ENCODE measurements at places on chromosomes 12 and 14.

DNA sequence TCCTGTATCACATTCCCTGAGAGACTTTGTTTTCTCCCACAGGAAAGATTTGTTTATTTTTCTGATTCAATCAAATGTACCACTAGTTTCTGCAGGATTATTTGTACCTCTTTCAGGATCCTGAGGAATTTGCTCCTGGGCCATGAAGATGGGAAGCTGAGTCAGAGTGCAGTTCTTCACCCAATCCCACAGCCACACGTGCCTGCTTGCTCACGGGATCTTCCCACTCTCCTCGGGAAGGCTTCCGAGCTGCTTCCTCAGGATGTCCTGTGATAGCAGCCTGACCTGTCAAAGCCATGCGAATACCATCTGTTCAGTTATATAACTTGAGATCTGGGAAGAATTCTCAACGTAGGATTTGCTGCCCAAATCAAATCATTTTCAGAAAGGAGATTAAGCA lies 41.8 kb upstream of the HIF1A start:
- no peak for DNase-seq

DNA sequence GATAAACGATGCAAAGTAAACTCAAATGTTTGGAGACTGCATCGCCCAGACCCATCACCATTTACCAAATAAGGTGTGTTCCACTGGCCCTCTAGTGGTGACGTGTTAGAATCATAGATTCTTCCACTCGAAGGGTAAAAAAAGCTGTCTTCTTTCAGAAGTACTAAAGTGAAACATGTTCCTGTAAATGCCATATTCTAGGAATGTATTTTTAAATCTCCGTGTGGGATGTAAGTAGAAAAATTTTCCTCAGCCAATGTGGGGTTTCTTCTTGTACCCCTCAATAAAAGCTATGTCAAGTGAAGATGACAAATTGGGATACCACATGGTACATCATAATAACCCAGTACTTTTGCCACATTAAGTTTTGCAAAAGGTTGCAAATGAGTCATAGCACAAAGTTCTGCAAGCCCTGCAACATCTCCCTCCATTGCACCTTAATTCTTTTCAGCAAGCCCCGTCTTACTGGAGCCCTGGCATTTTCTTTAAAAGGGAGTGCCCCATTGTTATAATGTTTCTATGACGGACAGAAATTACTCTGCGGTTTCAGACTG lies 100.8 kb downstream of the CCER1 start:
- DNase-seq, result no peak

DNA sequence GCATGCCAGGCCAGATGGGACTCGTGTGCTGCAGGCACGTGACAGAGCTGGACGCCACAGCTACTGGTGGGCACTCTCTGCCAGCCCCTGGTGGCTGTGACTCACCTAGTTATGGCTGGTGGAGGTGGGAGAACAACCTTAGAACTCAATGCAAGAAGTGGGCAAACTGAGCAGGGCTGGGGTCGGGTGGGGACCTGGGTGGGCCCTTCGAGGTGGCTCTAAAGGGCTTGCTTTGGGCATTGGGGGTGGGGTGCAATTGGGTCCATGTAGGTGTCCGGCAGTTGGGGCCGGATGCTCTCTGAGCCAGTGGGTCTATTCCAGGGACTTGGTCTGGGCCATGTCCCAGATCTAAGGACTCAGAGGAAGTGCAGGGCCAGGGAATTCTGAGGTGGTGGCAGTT lies 5.1 kb upstream of the SERPINA12 start:
- no peak for DNase-seq

DNA sequence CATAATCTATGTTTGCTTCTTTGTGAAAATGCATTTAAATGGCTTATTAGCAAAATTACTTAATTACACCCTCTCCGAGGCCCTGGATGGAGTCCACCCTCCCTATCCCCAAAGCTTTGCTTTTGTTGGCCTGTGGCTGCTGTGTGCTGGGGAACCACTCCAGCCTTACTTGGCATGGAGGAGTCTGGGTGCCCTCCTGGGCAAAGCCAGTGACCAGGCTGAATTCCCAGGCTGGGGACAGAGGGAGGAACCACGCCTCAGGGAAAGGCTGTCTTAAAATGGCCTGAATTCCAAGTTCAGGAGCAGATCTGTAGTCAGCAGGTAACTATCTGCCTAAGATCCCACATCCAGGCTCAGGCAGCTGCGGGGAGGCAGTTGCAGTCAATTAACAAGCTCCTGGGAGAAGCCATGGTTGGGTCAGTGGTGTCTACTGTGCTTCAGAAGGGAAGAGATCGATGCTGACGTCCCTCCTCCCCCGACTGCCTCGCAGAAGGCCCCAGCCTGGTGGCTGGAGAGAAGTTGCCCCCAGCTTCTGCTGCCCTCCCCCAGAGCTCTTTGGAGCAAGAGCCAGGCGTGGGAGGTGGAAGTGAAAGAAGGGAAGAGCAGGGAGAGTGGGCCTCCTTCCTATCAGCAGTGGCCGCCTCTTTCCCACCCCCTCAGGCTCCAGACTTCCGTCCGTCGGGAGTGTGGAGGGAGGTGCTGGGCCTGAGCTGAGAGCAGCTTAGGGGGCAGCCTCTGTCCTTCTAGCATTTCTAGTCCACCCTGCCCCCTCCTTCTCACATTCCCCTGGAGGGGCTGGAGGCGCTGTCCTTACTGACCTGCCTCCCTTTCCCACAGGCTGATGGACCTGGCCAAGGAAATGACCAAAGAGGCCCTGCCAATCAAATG lies 11.3 kb downstream of the VASH1 start:
- DNase-seq, result peak; percentile 90

DNA sequence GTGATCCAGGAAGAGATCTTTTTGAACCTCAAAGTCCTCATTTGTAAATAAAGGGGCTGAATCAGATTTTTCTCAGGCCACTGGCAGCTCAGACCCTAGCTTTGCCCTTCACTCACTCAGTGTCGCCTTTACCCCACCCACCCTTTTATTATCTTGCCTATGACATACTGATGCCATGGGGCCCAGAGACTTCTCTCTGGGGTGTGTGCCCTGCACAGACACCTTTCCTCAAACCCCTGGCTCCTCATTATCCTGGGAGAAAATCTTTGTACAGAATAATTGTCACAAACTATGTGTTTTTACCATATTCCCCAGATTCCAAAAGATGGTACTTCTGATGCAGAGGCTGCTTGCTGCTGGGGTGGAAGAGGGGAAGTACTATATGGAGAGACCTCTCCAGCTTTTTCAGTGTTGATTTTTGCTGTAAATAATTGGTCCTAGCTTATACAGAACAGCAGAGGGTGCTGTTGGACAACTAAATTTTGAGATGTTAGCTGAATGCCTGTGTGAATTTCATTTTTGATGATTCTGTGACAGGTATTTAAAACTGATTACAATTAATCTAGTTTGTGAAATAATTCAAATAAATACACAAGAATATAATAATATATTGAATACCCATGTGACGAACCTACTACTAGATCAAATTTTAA lies 53.9 kb upstream of the DCD start:
- DNase-seq, result no peak

DNA sequence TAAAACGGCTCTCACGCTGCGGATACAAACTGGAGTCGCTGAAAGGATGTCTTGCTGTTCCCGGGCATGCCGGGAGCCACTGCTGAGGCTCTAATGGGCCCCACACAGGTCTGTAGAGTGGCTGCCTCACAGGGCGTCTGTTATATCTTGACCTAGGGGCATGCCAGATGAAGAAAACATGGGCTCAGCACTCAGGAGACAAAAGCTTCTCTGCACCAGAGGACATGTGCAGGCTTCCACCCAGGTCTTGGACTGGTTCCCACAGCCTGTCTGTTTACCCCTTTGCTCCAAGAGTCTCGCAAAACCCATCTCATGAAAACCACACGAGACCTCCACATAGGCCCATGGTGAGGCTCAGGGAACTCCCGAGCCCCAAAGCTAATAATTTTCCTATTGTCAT lies 134.2 kb downstream of the RPS29 start:
- no peak for DNase-seq

DNA sequence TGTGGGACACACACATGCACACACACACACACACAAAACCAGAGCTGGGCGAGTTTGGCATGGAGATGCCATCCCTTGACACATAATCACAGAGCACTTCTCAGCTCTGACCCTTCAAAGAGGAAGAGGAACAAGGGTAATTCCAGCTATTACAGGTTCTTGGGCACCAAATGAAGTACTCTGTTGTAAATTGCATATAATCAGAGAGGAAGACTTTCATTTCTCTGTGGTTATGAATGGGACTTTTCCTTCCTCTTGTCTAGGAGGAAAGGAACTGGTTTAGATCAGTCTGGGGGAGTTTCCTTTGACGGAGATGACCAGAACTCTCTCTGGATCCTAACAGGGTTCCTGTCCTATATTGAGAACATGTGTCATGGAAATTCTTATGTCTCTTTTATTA lies 26.4 kb upstream of the FGF6 start:
- DNase-seq, result no peak

GRCh38 chr14:64843548-64843947 lies 36.2 kb downstream of the SPTB start:
- DNase-seq, result no peak

GRCh38 chr12:19052689-19053088 lies 76.8 kb upstream of the PLEKHA5 start:
- DNase-seq, result no peak

DNA sequence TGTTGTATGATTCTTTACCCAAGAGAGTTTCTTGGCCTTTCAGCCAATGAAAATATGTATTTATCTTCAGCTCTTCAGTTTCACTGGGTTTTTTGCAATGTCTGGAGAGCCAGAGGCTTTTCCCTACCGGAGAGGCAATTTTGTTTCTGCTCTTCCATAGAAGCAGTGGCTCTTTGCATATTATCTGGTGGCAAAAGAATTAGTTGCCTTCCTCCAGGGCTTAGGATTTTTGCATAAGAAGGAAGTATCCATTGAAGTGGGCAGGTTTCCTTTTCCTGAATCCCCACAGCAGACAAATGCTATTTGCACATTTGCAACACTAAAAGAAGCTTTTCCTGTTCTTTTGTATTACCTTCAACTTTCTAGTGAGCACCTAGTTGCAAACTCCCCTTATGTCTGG lies 75.2 kb downstream of the NTS start:
- DNase-seq, result no peak

DNA sequence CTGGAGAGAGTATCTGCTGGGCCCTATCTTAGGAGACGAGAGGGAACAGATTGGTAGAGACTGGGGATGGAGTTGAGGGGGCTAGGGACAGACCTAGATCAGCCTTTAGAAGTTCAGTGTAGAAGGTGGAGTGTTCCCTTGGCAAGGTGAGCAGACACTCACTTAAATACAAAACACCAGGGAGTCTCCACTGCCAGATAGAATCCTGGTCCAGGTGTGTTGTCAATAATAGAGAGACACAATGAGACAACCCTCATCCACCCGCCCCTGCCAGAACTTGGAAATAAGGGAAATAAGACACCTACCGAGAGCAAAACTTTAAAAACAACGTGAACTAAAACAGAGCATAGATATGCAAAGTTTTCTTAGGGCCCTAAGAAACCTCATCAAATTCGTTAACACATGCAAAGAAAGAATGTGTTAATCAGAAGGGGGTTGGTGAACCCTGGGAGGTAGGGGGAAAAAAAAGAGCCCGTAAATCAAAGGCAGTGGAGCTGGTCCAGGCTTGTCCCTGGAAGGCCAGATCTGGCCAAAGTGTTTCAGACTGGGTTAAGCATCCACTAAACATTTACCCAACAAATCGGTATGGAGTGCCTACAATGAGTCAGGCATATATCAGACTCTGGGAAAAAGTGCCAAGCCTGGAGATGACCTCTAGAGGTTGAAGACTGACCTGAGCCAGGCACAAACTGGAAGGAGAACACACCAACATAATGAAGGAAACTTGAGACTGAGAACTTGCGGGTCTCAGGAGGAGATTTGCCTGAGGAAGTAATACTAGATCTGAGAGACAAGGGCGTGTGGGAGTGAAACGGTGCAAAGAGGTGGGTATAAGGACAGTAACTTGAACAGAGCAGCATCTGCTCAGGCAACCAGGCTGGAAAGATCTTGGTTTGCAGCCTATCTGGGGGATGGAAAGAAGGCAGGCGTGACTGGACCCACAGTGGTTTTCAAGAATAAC lies 37.0 kb upstream of the OTX2 start:
- DNase-seq, result no peak

GRCh38 chr12:64611341-64612284 lies 1.3 kb downstream of the RASSF3 start:
- peak; percentile 76 for DNase-seq

- no peak for DNase-seq
Observed at GRCh38 chr12:54437697-54438096, 18.6 kb upstream of the ITGA5 start.

- DNase-seq, result no peak
Observed at GRCh38 chr14:100416921-100417860, 94.1 kb downstream of the SLC25A47 start.

DNA sequence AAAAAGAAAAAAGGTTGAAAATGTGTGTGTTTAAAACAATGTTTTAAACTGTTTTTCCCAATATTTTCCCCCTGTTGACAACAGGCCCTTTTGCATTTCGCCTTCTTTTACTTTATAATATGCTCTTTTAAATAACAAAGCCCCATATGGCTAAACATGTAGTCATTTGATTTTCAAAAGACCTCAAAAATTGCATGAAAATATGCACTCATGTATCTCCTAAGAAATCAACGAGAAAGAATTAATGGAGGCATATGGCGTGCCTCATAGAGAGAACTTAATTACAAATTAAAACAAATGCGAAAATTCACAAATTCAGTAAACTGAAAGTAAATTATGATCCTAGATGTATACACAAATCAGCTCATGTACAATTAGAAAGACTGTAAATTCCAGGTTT lies 202.6 kb upstream of the FOXN3 start:
- DNase-seq, result no peak

DNA sequence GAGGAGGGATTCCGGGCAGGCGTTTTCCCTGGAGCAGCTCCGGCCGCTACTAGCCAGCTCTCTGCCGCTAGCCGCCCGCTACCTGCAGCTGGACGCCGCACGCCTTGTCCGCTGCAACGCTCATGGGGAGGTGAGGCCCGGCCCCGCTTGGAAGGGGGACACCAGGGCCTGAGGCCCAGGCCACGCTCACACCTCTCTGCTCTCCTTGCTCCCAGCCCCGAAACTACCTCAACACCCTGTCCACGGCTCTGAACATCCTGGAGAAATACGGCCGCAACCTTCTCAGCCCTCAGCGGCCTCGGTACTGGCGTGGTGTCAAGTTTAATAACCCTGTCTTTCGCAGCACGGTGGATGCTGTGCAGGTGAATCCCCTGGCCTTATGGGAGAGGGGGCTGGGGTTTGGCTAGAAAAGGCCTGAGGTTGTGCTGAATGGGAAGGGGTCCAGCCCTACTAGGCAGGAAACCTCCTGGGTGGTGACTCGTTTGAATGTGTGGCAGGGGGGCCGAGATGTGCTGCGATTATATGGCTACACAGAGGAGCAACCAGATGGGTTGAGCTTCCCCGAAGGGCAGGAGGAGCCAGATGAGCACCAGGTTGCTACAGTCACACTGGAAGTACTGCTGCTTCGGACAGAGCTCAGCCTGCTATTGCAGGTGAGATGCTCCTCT lies 597 bp downstream of the RNF31 start:
- DNase-seq, result no peak

- DNase-seq, result no peak
Observed at GRCh38 chr12:94771741-94772140, 121.4 kb upstream of the TMCC3 start.

GRCh38 chr12:69884386-69884785 lies 59.4 kb downstream of the MYRFL start:
- no peak for DNase-seq

All from coronary artery (tissue), 2 donors.